Left lung (tissue), 14 donors: ENCODE measurements at places on chromosomes 4 and X. TPM values are rescaled to one million over a fixed set of nuclear protein-coding genes. Genes with fewer than 3 reads are reported as not detected.

DNA sequence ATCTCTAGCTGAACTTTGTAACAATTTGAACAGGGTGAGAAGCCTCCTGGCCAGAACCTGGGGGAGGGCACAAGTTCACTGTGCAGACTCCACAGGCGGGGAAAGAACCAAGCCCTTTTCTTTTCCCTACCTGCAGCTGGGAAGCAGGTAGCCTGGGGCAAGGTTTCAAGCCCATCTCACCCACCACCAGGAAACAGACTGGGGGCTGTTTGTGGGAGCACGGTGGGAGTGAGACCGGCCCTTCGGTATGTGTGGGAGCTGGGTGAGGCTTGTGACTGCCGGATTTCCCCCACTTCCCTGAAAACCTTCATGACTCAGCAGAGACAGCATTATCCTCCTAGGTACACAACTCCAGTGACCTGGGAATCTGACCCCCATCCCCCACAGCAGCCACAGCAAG lies 211.7 kb downstream of the ZNF674 start:
- no peak overlapping the region for H3K4me3 ChIP-seq
- no peaks in the 10 kb centered on the region for H3K4me1 ChIP-seq

The CXCL11 gene
- 0.41 TPM for total RNA-seq

DNA sequence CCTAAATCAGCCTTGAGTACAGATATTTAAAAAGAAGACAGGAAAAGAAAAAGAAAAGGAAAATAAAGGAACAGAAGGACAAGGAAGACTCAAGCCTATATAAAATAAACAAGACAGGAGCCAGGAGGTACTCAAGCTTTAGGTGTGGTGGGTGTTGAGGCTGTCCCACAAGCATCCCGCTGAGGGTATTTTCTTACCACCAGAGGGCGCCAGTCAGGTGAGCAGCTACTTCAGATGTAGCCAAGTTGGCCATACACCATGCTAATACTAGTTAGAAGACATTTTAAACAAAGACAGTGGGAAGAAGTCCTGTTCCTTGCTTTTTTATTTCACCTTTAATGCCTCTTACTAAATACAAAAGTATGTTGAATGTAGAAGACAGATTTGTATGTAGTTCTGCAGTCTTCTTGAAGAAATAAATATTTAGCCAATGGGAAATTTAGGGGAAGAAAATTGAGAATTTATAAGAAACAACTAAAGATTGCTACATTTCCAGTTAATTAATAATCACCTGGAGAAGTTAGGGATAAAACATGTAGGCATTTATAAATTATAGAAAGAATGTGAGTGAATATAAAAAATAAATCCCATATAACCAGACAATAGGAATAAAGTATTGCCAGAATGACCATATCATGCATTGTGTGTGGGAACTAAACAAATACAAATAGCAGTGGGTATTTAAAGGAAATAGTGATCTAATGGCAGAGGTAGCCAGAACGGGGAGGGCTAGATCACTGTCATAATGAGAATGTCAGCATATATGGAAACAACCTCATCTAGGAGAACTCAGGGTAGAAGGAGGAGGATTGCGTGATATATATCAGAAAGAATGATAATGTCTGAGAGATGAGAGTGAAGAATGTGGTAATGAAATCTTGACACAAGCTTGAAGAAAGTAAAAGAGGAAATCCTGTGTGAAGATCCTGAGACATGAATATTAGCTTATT lies 71.0 kb downstream of the MTHFD2L start:
- H3K27me3 ChIP-seq, result no peaks in the 10 kb centered on the region
- no peaks in the 10 kb centered on the region for H3K36me3 ChIP-seq
- peaks cover 31% of the 10 kb centered on the region for H3K4me1 ChIP-seq
- no peak overlapping the region for H3K4me3 ChIP-seq
- H3K27ac ChIP-seq, result no peak overlapping the region
- DNase-seq, result peak; percentile 59

- H3K27me3 ChIP-seq, result no peaks in the 10 kb centered on the region
- H3K36me3 ChIP-seq, result no peaks in the 10 kb centered on the region
- peak; percentile 40 for DNase-seq
- no peak overlapping the region for H3K4me3 ChIP-seq
- H3K4me1 ChIP-seq, result no peaks in the 10 kb centered on the region
Observed at GRCh38 chr4:139603576-139604410, 47.8 kb upstream of the SETD7 start.

GRCh38 chr4:84269536-84270044 lies 229.5 kb downstream of the NKX6-1 start:
- H3K36me3 ChIP-seq, result no peaks in the 10 kb centered on the region
- H3K4me1 ChIP-seq, result no peaks in the 10 kb centered on the region
- no peak overlapping the region for H3K4me3 ChIP-seq
- no peak overlapping the region for H3K27ac ChIP-seq
- DNase-seq, result no peak

GRCh38 chr4:73752424-73752823 lies 12.1 kb downstream of the CXCL8 start:
- DNase-seq, result no peak
- H3K4me3 ChIP-seq, result no peak overlapping the region
- no peak overlapping the region for H3K27ac ChIP-seq
- H3K36me3 ChIP-seq, result no peaks in the 10 kb centered on the region
- no peaks in the 10 kb centered on the region for H3K27me3 ChIP-seq

- H3K36me3 ChIP-seq, result no peaks in the 10 kb centered on the region
- H3K4me3 ChIP-seq, result no peak overlapping the region
- no peak for DNase-seq
- H3K4me1 ChIP-seq, result no peaks in the 10 kb centered on the region
- no peak overlapping the region for H3K27ac ChIP-seq
Observed at GRCh38 chr4:79210636-79211049, 115.2 kb downstream of the NAA11 start.

- H3K4me1 ChIP-seq, result no peaks in the 10 kb centered on the region
- H3K27me3 ChIP-seq, result no peaks in the 10 kb centered on the region
- H3K36me3 ChIP-seq, result no peaks in the 10 kb centered on the region
- no peak overlapping the region for H3K27ac ChIP-seq
- peak; percentile 46 for DNase-seq
Observed at GRCh38 chr4:145061318-145061920, 36.6 kb downstream of the ANAPC10 start.

The ESX1 gene
- not detected for total RNA-seq

The SLC7A11 gene
- total RNA-seq, result 13.2 TPM

DNA sequence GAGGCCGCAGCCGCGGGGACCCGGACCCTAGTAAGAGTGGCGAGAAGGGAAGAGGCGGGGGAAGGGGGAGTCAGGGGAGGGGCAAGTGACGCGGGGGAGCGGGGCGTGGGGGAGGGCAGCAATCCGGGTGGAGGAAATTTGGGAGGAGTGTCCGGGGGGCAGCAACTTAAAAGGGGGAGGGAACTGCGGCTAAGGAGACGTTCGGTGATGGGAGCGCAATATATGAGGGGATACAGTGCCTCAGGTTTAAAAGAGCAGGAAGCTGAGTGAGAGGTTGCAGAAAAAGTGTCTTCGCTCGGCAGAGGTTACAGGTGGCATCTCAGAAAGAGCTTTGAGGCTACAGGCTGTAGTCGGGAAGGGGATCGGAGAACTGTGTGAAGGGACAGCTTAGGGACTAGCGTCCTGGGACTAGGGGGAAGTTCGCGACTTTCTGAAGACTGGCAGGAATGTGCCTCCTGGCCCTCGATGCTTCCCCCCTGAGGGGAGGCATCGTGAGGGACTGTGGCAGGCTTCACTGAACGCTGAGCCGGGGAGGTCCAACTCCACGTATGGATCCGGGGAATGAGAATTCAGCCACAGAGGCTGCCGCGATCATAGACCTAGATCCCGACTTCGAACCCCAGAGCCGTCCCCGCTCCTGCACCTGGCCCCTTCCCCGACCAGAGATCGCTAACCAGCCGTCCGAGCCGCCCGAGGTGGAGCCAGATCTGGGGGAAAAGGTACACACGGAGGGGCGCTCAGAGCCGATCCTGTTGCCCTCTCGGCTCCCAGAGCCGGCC lies 519 bp downstream of the FOXO4 start:
- DNase-seq, result peak; percentile 50
- peak overlapping the region; percentile 56 for H3K4me3 ChIP-seq
- H3K27ac ChIP-seq, result peak overlapping the region; percentile 57
- H3K4me1 ChIP-seq, result peaks cover 23% of the 10 kb centered on the region
- H3K36me3 ChIP-seq, result no peaks in the 10 kb centered on the region
- no peaks in the 10 kb centered on the region for H3K27me3 ChIP-seq

The DUX4 gene
- not detected for total RNA-seq

- no peak overlapping the region for H3K4me3 ChIP-seq
- no peak for DNase-seq
- no peak overlapping the region for H3K27ac ChIP-seq
- H3K4me1 ChIP-seq, result no peaks in the 10 kb centered on the region
- H3K36me3 ChIP-seq, result no peaks in the 10 kb centered on the region
Observed at GRCh38 chr4:109332926-109333464, 30.5 kb upstream of the COL25A1 start.

- H3K27me3 ChIP-seq, result no peaks in the 10 kb centered on the region
- H3K27ac ChIP-seq, result no peak overlapping the region
- no peak for DNase-seq
- H3K36me3 ChIP-seq, result no peaks in the 10 kb centered on the region
Observed at GRCh38 chr4:110489901-110490508, 14.1 kb downstream of the ENPEP start.

- no peaks in the 10 kb centered on the region for H3K36me3 ChIP-seq
- H3K4me1 ChIP-seq, result no peaks in the 10 kb centered on the region
- no peak overlapping the region for H3K4me3 ChIP-seq
- H3K27ac ChIP-seq, result no peak overlapping the region
Observed at GRCh38 chrX:50967736-50968135, 57.2 kb downstream of the BMP15 start.

- no peaks in the 10 kb centered on the region for H3K27me3 ChIP-seq
- DNase-seq, result no peak
- H3K4me1 ChIP-seq, result peaks cover 3% of the 10 kb centered on the region
- H3K4me3 ChIP-seq, result no peak overlapping the region
- no peaks in the 10 kb centered on the region for H3K36me3 ChIP-seq
Observed at GRCh38 chr4:145884775-145885174, 53.8 kb downstream of the ZNF827 start.

The TBX22 gene
- total RNA-seq, result not detected

DNA sequence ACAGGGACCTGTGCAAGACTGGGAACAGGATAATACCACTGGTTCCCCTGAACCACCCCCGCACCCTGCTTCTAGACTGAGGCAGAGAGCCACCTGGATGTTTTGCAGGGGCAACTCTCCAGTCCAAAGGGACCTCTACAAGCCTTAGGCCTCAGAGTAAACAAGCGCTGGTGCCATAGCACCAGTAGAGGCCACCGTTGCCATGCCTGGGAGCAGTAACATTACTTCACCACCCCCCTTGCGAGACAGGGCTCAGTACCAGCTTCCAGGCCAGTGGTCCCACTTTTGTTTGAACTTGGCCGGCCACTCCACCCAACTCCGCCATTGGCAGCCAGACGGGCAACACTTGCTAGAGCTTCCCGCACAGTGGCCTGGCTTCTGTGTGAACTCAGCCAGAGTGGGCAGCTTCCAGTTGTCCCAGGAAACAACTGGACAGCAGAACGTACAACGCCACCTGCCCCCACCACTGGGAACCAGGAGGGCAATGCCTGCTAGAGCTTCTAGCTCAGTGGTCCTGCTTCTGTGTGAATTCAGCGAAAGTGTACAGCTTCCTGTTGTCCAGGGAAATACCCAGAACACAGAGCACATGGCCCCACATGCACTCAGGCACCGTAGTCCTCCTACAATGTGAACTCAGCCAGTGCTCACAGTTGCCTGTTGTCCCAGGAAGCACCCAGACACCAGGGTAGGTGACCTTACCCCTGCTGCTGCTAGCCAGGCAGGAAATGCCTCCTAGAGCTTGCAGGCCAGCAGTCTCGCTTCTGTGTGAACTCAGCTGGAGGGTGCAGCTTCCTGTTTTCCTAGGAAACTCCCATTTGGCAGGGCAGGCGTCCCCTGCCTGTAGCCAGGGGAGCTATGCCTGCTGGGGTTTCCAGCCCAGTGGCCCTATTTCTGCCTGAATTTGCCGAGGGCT lies 39.9 kb upstream of the PCDH19 start:
- no peaks in the 10 kb centered on the region for H3K36me3 ChIP-seq
- H3K27me3 ChIP-seq, result no peaks in the 10 kb centered on the region
- no peaks in the 10 kb centered on the region for H3K4me1 ChIP-seq
- H3K4me3 ChIP-seq, result no peak overlapping the region
- no peak overlapping the region for H3K27ac ChIP-seq

- DNase-seq, result no peak
- no peaks in the 10 kb centered on the region for H3K36me3 ChIP-seq
- no peaks in the 10 kb centered on the region for H3K27me3 ChIP-seq
- no peak overlapping the region for H3K4me3 ChIP-seq
Observed at GRCh38 chrX:151796576-151796975, 62.0 kb downstream of the CNGA2 start.

DNA sequence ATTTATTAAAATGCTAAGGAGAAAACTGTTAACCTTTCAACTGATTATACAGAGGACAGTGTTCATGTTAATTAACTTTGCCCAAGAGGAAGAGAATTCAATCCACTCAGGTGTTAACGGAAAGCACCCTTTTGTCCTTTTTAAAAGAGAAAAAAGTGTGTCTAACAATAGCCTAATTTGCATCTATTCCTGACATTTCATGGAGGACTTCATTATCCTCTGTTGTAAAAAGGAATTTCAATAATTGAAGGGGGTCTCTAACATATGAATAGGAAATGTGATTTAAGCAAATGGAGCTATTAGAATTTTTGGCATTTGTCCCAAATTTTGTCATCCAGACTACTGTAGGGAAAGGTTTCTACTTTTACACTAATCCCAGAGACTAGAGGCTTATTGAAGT lies 44.6 kb upstream of the GC start:
- H3K36me3 ChIP-seq, result no peaks in the 10 kb centered on the region
- H3K27ac ChIP-seq, result no peak overlapping the region
- DNase-seq, result no peak
- H3K27me3 ChIP-seq, result no peaks in the 10 kb centered on the region

- H3K4me3 ChIP-seq, result no peak overlapping the region
- no peak for DNase-seq
- no peaks in the 10 kb centered on the region for H3K27me3 ChIP-seq
- no peaks in the 10 kb centered on the region for H3K4me1 ChIP-seq
- no peak overlapping the region for H3K27ac ChIP-seq
- no peaks in the 10 kb centered on the region for H3K36me3 ChIP-seq
Observed at GRCh38 chr4:187124331-187124730, 400.7 kb upstream of the FAT1 start.

DNA sequence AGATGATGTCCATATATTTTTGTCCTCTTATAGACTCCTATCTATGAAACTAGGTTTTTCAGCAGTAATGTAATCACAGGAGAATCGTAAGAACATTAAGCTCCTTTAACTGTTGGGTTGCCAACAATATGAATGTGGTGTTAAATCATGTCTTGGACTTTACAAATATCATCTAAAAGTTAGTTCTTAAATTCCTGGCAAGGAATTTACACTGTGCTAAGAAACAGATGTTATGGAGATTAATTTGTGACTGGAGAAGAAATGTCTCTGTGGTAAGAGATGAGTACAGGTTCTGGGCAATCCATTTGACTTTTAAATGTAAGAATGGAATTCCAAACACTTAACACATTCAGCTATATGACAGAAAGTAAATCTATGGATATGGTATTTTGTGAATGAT lies 34.6 kb downstream of the CNKSR2 start:
- H3K27me3 ChIP-seq, result no peaks in the 10 kb centered on the region
- H3K27ac ChIP-seq, result no peak overlapping the region
- no peak for DNase-seq
- no peaks in the 10 kb centered on the region for H3K36me3 ChIP-seq
- H3K4me3 ChIP-seq, result no peak overlapping the region
